ENCODE measurements at places on chromosomes 2 and 18.

- peak; percentile 18 for DNase-seq
Observed at GRCh38 chr2:29015701-29016470, 34.8 kb downstream of the TOGARAM2 start.

- no peak for DNase-seq
Observed at GRCh38 chr2:56753182-56753581, 569.4 kb downstream of the CCDC85A start.

DNA sequence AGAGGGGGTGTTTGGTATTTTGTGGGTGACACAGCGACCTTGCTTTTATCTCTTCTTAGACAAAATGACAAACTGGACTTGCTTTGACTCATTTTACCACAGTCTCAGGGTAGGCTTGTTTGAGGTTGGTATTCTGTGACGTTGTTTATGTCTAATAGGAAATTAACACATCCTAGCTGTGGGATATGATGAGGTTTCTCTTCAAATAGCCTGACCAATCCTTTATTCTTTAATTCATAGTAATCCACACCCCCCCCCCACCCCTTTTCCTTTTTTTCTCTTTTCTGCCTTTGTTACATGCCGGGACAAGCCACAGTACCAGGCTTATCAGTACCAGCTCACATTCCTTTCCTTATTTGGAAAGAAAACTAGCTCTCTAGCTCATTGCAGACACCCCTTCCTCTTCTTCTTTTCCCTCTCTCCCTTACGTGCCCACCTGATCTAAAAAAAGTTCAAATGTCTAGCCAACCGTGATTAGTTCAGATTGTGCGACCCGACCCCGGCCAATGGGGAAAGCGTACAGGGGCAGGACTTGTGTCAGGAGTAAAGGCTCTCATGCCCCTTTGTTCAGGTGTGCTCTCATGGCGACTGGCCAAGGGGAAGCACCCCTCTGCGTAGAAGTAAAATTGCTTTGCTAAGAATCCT is 52.2 kb upstream of the PTPRM start:
- no peak for DNase-seq

GRCh38 chr18:4758980-4759379 is 303.9 kb upstream of the DLGAP1 start:
- DNase-seq: no peak

GRCh38 chr2:153416071-153416470 is 62.5 kb downstream of the RPRM start:
- no peak for DNase-seq

DNA sequence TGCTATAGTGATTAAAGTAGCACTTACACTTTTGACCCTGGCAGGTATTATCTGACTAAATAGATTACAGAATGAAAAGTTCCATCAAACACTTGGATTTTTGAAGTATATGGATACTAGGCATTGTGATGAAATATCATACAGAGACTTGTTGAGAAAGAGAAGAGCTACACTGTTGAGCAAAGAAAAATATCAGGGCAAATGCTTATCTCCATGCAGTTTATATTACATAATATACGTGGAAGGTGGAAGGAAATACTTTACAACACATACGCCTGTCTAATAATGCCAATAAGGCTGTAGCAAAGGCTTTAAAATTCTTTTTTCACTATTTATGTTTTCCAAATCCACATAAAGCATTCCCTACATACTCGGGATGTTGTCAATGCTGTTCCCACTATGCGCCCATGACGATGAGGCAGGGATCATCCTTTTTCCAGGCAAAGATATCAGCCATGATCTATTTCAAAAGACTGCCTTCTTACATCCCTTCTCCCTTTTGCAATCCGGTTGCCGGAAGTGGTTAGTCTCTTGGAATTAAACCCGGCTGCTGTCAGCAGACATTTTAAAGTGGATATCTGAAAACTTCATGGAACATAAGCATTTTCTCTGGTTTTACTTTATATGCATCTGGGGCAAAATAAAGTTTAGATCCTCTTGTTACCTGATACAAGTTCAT is 92.6 kb upstream of the ITGA4 start:
- no peak for DNase-seq

DNA sequence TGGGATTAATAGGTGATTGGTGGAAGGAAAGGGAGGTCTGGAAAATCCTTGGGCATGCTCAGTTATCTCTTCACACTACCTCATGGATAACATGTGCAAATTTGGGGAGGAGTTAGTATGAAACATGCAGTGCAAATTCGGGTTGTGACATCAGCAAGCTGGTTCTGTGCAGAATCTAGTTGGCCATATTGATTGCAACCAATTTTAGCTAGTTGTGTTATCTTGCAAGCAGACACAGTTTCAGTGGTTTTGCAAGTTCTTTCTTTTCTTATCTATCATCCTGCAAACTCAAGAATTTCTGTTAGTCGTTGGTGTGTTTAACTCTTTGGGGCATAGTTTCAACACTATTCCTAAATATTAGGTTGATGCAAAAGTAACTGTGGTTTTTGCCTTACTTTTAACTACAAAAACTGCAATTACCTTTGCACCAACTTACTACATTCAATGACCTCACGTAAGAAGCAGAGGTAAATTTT is 135.4 kb downstream of the PTH2R start:
- no peak for DNase-seq

DNA sequence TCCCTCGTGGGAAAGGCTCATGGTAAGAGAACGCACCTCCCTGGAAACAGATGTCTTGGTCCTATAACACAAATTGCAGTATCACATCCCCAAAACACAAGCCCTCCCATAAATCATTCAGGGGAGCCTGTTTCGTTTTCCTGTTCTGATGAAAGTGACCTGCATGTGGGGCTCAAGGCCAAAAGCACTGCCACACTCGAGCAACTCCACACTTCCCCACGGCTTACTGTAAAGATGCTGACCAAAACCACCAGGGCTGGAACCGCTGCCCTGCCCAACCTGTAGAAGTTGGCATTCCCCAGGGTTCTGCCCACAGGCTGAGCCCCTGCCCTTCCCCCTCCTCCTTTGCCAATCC is 139.7 kb downstream of the BCL11A start:
- DNase-seq: no peak

DNA sequence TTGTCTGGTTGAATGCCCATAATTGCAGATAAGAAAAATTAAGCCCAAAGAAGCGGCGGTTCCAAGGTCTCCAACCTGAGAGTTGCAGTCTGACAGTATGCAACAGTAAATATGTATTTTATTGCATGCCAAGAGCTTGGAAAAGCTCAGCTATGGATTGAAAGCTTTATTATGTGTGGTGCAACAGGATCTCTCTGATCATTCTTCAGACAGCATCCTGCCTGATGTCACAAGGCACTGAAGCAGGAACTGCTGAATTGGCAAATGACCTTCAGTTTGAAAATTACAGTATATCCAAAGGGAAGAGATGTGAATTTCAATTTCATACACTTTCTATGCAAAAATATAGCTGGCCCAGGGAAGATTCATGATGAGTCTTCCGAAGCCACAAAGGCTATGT is 42.5 kb downstream of the DOCK10 start:
- peak; percentile 22 for DNase-seq

GRCh38 chr18:34710934-34711333 is 836 bp downstream of the DTNA start:
- peak; percentile 90 for DNase-seq

GRCh38 chr2:109260886-109261700 is 132.1 kb downstream of the SH3RF3 start:
- peak; percentile 60 for DNase-seq

GRCh38 chr2:218975060-218975777 is 9.8 kb downstream of the FEV start:
- DNase-seq: no peak

DNA sequence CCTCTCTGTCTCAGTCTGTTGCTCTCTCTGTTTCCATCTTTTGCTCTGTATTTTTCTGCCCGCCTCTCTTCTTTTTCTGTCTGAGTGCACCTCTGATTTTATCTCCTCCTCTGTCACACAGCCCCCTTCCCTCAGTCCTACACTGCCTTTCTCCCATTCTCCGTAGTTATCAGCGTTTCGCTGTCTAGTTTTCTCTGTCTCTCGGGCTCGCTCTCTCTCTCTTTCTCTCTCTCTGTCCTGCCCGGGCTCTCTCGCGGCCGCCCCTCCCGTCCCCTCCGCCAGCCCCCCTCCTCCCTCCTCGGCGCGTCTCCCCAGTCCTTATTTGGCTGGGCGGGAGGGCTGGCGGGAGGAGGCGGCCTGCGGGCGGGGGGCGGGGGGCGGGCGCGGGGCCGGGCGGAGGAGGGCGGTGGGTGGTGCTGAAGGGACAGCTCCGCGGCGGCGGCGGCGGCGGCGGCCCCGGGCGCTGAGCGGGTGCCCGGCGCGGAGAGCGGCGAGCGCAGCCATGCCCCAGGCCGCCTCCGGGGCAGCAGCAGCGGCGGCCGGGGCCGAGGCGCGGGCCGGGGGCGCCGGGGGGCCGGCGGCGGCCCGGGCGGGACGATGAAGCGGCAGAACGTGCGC is at the start of gene KCNK3:
Gene KCNK3, plus strand, starts transcription at position 444 of the 618 bp plus-strand sequence. Its CDS starts 154 bp downstream, at position 598.
- peak; percentile 17 for DNase-seq

GRCh38 chr2:202508686-202509085 is 126.1 kb upstream of the FAM117B start:
- no peak for DNase-seq

DNA sequence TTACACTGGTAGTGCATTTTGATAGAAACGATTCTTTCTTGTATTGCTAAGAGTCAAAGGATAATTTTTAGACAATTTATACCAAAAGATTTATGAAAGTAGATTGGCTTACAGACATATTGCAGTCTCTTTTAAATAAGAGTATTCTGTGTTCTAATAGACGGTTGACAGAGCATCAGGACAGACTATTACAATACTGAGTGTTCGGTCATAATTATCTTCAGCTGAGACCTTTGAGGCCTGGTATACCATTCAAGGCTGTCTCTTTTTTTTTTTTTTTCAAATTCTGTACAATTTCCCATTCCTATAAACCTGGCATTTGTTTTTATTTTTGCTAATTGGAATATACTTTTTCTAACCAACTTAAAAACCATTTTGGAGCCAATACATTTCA is 140.6 kb upstream of the NOSTRIN start:
- no peak for DNase-seq

- DNase-seq: no peak
Observed at GRCh38 chr2:20410556-20411277, 36.2 kb upstream of the RHOB start.

DNA sequence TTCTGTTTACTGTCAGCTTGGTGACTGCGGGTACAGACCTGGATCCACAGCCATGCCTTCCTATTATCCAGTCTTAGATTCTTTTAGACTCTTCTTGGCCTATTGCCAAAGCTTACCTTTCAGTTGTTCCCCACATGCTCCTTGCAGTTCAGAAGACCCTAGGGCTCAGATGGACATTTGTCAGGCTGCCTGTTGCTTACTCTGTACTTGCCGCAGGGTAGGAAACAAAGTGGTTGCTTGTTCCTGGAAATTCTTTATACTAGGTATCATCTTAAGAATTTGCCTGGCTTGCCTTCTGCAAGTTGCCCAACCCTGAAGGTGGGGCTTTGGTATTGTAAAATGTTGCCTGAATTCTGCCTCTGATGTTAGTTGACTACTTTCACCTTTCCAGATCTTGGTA is 24.4 kb downstream of the CD28 start:
- DNase-seq: no peak

Data from choroid plexus epithelial cell (primary cell).